ENCODE measurements at places on chromosomes 4 and X.

- no peak for DNase-seq
These were observed 28.9 kb downstream of the ZFX start for GRCh38 chrX:24178441-24178840.

GRCh38 chr4:12050357-12050756 lies 621.7 kb upstream of the HS3ST1 start:
- no peak for DNase-seq

DNA sequence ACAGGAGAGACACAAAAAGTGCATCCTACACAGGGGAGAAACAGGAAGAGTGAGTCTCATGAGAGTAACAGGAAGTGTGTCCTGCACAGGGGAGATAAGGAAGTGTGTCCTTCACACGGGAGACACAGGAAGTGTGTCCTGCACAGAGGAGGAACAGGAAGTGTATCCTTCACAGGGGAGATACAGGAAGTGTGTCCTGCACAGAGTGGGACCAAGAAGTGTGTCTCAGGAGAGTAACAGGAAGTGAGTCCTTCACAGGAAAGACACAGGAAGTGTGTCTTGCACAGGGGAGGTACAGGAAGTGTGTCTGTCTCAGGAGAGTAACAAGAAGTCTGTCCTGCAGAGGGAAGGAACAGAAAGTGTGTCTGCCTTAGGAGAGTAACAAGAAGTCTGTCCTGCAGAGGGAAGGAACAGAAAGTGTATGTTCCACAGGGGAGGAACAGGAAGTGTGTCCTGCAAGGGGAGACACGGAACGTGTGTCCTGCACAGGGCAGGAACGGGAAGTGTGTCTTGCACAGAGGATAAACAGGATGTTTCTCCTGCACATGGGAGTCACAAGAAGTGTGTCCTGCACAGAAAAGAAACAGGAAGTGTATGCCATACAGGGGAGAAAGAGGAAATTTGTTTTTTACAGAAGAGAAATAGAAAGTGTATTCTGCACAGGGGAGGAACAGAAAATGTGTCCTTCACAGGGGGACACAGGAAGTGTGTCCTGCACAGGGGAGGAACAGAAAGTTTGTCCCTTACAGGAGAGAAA lies 102.0 kb downstream of the ARSF start:
- DNase-seq: no peak

- no peak for DNase-seq
These were observed 17.1 kb upstream of the PDE6B start for GRCh38 chr4:608236-608635.

DNA sequence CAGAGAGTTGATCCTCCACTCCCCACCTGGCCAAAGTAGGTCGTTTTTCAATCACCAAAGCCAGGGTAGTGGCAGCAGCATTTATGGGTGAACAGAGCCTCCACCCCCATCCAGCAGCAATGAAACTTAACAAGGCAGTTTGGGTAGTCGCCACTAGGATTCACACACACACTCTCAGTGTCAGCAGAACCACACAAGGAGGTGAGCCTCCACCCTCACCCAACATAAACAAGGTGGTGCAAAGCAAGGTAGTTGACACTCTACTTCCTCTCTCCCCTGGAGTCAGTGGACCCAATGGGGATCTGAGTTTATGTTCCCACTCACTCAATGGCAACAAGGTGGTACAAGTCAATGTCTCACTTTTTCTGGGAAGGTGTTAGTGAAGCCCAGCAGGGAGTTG lies 50.4 kb upstream of the CCDC149 start:
- no peak for DNase-seq

GRCh38 chrX:148530464-148531077 lies 30.2 kb downstream of the AFF2 start:
- no peak for DNase-seq

All from effector memory CD8-positive, alpha-beta T cell (primary cell).